ENCODE measurements at places on chromosomes 2 and 18. TPM values are rescaled to one million over a fixed set of nuclear protein-coding genes. Genes with fewer than 3 reads are reported as not detected.

DNA sequence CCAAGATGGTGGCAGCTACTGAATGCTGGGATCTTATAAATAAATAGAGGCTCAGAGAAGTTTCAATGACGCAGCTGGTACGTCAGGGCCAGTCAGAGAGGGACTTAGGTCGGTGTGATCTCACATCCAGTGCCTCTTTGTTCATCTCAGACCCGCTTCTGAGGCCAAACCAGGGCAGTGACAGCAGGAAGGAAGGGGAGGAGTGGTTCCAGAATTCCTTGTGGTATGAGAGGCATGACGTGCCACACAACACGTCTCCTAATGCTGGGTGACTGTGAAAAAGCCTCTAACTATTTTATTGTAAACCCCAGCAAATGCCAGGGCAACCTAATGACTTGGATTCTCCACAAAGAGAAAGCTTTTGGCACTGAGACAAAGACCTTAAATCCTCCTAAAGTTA is 423.3 kb downstream of the LPIN1 start:
- H3K4me1 ChIP-seq = peaks cover 6% of the 10 kb centered on the region
- no peaks in the 10 kb centered on the region for H3K27me3 ChIP-seq
- H3K27ac ChIP-seq = peak overlapping the region; percentile 59
- DNase-seq = peak; percentile 60
- no peaks in the 10 kb centered on the region for H3K36me3 ChIP-seq

- H3K27me3 ChIP-seq = no peaks in the 10 kb centered on the region
- no peak overlapping the region for H3K4me3 ChIP-seq
- no peaks in the 10 kb centered on the region for H3K4me1 ChIP-seq
Observed at GRCh38 chr2:75375646-75376582, 176.6 kb upstream of the TACR1 start.

DNA sequence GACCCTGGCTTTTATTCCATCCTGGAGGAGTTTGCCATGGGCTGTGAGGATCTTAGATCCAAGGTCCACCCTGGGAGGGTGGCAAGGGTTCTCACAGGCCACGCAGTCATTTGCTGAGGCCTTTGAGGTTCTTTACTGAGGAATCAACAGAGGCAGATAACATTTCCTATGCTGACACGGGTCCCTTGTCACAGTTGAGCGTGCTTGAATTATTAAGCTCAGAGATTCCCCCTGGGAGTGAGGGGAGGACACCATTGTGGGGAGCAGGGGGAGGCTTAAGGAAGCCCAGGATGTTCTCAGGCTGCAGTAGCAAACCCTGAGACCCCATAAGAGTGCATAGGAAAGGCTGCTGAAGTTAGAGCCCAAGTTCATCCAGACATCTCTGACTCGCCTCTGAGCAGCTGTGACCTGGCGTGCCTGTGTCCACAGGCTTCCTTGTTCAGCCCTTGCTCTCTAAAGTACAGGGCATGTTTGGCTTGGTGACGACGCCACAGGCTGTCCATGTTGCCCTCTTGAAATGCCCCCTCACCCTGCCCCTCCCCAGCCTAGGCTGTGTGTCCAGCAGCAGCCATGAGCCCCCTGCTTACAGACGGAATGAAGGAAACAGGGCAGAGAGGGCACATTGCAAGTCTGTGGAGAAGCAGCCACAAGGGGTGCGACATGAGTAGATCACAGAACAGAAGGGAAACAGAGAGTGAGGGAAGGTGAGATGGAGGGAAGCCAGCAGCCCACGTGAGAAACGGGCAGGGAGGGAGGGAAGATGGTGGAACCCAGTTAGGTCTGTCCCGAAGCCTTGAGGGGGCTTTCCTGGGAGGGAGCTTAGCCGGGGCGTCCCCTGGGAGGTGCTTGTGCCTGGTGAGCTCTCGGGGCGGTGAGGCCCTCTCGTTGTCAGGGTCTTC is 34.0 kb downstream of the NAPG start:
- no peak overlapping the region for H3K27ac ChIP-seq
- H3K4me1 ChIP-seq = peaks cover 8% of the 10 kb centered on the region
- H3K4me3 ChIP-seq = no peak overlapping the region
- no peaks in the 10 kb centered on the region for H3K27me3 ChIP-seq
- no peaks in the 10 kb centered on the region for H3K36me3 ChIP-seq

GRCh38 chr18:52610451-52611115 is 270.6 kb downstream of the DCC start:
- no peaks in the 10 kb centered on the region for H3K4me1 ChIP-seq
- no peak for DNase-seq
- H3K27ac ChIP-seq = no peak overlapping the region

DNA sequence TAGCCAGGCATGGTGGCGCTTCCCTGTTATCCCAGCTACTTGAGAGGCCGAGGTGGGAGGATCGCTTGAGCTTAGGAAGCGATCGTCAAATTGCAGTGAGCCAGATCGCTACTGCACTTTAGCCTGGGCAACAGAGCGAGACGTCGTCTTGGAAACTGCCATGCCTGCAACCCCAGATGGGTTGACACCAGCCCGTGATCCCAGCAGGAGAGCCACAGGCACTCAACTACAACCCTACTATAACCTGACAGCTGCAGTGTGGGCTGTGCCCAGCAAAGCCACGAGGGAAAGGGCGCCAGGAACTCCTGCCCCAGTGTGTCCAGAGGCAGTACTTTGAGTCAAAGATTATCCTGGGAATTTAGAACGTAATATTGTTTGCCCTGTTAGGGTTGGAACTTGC is 85.6 kb downstream of the SS18 start:
- no peak overlapping the region for H3K27ac ChIP-seq
- H3K4me3 ChIP-seq = no peak overlapping the region
- H3K4me1 ChIP-seq = no peaks in the 10 kb centered on the region
- DNase-seq = no peak

- no peaks in the 10 kb centered on the region for H3K36me3 ChIP-seq
- H3K4me1 ChIP-seq = peaks cover 11% of the 10 kb centered on the region
- H3K4me3 ChIP-seq = no peak overlapping the region
- DNase-seq = no peak
- H3K27me3 ChIP-seq = no peaks in the 10 kb centered on the region
Observed at GRCh38 chr18:61988100-61988499, 95.3 kb upstream of the RNF152 start.

- no peak overlapping the region for H3K4me3 ChIP-seq
- no peaks in the 10 kb centered on the region for H3K27me3 ChIP-seq
- no peak overlapping the region for H3K27ac ChIP-seq
- DNase-seq = no peak
- H3K36me3 ChIP-seq = no peaks in the 10 kb centered on the region
Observed at GRCh38 chr18:69380324-69380723, 20.4 kb upstream of the DOK6 start.

DNA sequence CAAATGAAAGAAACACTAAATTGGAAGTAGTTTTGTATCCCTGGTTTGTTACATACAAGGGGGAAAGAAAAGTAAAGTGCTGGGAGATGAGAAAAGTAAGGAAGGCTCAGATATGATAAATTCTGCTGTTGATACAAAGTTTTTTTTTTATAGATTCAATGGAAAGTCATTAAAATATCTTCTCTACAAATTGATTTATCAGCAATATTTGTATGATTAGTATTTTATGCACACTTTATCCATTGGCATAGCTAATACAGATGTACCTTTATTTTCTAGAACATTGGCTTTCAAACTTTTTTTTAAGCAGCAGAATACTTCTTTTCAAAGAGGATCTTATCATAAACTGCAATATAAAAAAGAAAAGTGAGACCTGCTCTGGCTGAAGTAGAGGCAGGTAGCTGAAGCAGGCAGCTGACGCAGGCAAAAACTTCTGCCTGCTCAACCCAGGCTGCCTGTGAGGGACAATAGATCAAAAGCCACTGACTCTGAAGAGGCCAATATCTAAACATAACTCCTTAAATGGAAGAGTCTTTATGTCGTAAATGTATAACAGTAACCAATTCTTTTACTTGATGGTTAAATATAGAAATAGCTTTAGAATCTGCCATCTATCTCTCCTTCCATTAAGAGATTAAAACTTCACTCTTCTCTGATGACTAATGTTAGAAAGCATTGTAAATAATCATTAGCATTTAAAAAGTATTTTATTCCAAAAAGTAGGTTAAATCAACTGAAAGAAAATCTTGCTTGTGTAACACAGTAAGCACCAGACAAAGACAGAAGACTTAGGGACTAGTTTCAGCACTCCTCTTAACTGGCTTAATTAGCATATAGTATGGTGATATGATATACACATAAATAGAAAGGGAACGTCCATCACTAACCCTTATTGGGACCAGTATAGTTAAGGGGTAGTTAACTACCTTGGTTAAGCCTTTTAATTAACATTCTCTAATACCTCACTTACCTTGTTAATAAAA is 174.2 kb downstream of the SLC39A10 start:
- no peaks in the 10 kb centered on the region for H3K36me3 ChIP-seq
- H3K4me3 ChIP-seq = no peak overlapping the region
- no peak for DNase-seq
- H3K4me1 ChIP-seq = no peaks in the 10 kb centered on the region

GRCh38 chr2:10518470-10519393 is 70.6 kb upstream of the ODC1 start:
- H3K27me3 ChIP-seq = no peaks in the 10 kb centered on the region
- no peaks in the 10 kb centered on the region for H3K4me1 ChIP-seq
- no peak overlapping the region for H3K27ac ChIP-seq
- no peak for DNase-seq
- H3K36me3 ChIP-seq = no peaks in the 10 kb centered on the region

- DNase-seq = no peak
- peak overlapping the region; percentile 87 for H3K27ac ChIP-seq
- no peaks in the 10 kb centered on the region for H3K27me3 ChIP-seq
Observed at GRCh38 chr2:231781798-231782726, 980 bp upstream of the PDE6D start.

DNA sequence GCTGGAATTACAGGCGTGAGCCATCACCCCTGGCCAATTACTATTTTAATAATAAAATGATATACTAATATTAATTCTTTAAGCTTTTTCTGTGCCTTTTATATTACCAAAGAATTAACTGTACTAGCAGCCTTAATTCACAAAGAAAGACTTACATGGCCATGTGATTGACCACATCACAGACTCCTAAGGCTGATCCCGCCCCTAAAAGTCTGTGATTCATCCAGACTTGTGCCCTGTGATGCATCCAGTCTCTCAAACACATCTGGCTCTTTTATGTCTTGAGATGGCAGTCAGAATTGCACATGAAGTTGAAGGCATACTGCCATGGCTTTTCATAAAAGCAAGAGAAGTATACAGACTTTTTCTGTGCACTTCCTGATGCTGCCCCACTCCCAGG is 91.7 kb downstream of the DTNA start:
- H3K4me1 ChIP-seq = no peaks in the 10 kb centered on the region
- H3K27me3 ChIP-seq = no peaks in the 10 kb centered on the region
- no peak for DNase-seq
- no peaks in the 10 kb centered on the region for H3K36me3 ChIP-seq

- H3K36me3 ChIP-seq = no peaks in the 10 kb centered on the region
- H3K27me3 ChIP-seq = no peaks in the 10 kb centered on the region
- no peak for DNase-seq
- H3K4me1 ChIP-seq = peaks cover 10% of the 10 kb centered on the region
- H3K27ac ChIP-seq = no peak overlapping the region
Observed at GRCh38 chr18:22703883-22704585, 229.1 kb upstream of the RBBP8 start.

DNA sequence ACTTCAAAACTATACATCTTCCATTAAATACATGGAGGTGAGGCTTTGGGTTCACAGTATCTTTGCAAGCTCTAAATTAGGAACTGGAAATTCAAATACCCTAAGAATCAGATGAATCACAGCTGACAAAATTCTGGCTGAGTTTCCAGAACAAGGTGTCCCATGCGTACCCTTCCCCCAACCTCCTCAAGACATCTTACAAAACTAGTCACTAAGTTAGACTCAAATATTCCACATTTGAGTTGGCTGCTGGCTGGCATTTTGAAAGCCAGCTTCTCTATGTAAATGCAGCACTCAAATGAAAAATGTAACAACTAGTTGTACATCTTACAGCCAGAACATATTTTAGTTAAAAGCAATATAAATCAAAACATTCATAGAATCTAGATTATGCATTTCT is 131.0 kb upstream of the ARL5A start:
- no peak for DNase-seq
- no peaks in the 10 kb centered on the region for H3K36me3 ChIP-seq
- no peak overlapping the region for H3K27ac ChIP-seq
- H3K4me1 ChIP-seq = no peaks in the 10 kb centered on the region
- no peaks in the 10 kb centered on the region for H3K27me3 ChIP-seq

DNA sequence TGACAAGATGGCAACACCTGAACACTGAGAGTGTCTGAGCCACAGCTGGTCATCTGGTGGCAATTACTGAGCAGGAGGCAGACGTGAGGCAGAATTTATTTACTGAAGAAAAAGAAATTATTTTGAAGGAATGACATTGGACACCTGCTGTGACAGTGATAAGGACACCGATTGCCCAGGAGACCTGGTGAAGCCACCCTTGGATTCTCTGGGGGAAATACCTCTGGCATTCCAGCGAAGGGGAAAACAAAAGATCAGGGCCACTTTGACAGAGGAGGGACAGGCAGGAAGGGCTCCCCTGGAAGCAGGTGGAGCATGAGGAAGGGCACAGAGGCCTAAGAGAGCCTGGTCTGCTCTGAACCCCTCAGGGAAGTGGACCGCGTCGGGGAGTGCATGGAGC is 85.4 kb upstream of the ALPP start:
- DNase-seq = no peak
- H3K27me3 ChIP-seq = no peaks in the 10 kb centered on the region
- H3K4me1 ChIP-seq = no peaks in the 10 kb centered on the region
- no peak overlapping the region for H3K4me3 ChIP-seq

DNA sequence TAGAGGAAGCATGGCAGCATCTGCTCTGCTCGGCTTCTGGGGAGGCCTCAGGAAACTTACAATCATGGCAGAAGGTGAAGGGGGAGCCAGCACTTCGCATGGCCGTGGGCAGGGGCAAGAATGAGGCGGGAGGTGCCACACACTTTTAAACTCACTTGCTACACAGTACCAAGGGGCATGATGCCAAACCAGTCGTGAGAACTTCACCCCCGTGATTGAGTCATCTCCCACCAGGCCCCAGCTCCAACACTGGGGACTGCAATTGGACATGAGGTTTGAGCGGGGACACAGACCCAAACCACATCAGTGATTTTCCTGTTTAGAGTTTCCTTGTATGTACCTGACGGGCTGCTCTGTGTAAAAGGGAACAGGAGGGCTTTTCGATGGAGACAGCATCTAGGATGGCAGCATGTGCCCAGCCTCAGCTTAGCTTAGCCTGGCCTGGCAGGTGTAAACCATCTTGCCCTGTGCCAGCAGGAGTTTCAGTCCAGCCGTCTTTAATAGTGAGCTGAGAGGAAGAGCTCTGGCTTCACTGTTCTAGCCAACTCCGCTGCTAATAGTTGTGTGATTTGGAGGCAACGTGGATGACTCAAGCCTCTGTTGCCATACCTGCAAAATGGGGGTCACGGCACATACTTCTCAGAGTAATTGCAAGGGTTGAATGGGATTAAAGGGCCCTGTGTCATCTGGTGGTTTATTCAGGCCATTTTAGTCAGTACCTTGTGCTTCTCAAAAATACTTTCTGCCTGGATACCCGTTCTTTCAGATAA is 101.8 kb downstream of the ASAP2 start:
- H3K27me3 ChIP-seq = no peaks in the 10 kb centered on the region
- no peak for DNase-seq
- H3K27ac ChIP-seq = no peak overlapping the region
- H3K36me3 ChIP-seq = no peaks in the 10 kb centered on the region
- no peak overlapping the region for H3K4me3 ChIP-seq

RAB17 gene
- total RNA-seq = 35.5 TPM

LIPG gene
- total RNA-seq = 26.0 TPM

STAT1 gene
- total RNA-seq = 144 TPM

FOXI3 gene
- not detected for total RNA-seq

PLA2R1 gene
- total RNA-seq = 4.1 TPM

Data from left lung (tissue), 14 donors.